ENCODE measurements at places on chromosomes 4 and X.

DNA sequence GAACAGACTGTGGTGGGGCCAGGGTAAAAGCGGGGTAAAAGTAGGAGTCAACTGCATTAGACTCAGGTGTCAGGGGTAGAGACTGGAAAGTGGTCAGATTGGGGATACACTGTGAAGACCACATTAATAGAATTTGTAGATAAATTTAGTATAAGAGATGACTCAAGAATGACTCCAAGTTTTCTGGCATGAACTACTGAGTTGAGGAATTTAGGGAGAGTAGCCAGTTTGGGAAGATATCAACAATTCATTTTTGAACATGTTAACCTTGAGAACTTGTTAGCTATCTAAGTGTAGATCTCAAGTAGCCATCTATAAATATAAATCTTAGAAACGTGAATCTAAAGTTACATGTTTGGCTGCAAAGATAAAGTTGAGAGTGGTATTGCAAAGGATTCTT is 206.9 kb upstream of the HCCS start:
- no peak for DNase-seq

DNA sequence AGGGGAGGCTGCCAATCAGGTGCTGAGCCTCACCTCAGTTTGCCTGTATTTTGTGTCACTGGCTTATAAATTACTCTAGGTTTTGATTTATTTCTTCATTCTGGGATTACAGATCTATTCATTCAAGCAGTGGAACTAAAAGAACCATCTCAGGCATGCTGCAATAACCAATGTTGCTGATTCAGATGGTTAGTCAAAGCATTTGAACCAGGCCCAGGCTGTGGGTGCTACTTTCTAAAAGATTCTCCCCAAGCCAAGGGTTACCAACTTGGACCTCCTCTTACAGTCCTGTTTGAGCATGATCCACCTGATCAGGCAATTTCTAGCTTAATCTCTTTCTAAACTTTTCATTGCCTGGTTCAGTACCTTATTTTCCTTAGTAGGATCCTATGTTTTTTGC is 67.2 kb downstream of the TMEM131L start:
- no peak for DNase-seq

DNA sequence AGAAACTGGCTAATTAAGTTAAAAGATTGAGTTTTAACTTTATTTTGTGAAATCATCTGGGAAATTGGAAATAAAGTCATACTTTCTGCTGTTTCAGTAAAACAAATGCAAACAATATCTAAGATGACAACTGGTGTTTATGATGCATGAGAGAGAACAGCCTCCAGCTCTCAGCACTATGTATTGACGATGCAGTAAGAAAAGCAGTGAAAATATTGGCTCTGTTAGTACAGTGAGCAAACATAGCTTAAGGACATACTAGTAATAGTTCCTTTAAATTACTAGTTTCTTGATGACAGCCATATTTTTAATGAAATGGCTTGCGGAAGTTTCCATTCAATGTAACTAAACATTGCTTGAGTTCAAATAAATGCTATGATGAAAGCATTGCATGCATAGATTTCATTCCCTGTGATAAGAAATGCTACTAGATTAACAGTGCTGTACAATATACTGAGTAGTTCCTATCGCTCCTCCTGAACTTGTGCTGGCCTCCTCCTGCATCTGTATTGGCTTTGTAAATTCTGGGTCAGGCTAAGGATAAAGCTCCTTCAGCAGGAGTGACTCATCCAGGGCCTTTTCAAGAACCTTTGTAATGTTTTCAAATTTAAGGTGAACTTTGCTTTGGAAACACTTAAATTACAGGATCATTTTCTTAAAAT is 11.6 kb downstream of the ARHGAP24 start:
- DNase-seq = no peak

DNA sequence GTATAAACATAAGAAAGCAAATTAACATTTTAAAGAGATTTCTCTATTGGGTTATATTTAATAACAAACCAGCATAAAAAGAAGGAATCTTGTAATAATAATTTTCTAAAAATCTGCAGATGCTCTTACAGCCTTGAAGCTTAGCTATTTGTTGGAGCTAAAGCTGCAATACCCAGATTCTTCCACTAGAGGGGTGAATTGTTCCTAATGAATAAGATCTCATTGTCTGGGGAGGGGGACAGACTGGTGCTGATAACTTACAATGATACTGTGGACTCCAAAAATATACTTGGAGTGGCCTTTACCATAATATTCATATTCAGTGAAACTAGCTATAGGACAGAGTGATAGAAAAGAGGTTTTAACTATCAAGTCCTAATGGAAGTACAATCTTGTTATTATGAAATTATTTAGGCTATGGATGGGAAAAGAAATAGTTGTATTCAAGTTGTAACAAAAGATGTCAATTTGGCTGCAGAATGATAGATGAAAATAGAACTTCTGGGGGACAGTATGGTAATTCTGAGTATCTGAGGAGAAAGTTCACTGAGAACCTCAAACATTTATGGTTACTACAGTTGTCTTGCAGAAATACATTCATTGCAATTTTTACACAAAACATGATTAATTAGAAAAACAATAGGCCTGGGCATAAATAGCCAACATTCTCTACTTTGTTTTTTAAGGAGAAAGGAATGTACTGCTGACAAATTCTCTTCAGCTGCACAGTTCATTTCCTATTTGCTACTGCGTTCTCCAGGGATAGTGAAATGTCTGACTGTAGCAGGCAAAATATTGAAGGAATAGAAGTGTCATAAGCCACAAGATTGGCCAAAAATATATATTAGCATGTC is 443.3 kb downstream of the GBA3 start:
- DNase-seq = no peak

- DNase-seq = no peak
These were observed 15.6 kb downstream of the XAGE3 start for GRCh38 chrX:52852110-52852860.

DNA sequence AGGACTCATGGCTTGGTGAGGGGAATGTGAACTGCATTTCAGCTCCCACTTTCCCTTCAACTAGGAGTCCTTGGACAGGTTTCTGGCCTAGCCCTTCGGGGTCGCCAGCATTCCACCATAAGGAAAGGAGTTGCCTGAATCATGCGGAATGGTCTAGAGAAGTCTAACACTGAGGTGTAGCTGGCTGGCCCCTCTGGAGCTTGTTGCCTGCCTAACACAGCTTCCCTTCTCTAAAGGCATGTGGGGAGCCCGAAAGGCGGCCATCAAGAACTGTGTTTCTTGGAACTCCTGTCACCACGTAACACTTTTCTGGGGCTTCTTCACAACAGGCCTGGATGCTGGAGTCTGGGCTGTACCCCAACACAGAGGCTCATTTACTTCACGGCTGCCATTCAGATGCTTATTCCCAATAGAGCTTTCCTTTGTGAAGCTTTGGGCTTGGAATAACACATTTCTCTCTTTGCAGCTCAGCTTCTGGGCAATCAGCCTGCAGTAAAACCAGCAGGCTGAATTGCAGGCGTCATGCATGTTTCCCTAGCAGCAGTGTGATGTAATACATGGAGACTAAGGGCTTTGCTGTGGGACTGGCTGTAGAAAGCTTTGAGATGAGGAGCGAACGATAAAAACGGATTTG is 5.4 kb downstream of the GABRQ start:
- DNase-seq = no peak

GRCh38 chr4:6684656-6685055 is 9.0 kb upstream of the S100P start:
- no peak for DNase-seq

DNA sequence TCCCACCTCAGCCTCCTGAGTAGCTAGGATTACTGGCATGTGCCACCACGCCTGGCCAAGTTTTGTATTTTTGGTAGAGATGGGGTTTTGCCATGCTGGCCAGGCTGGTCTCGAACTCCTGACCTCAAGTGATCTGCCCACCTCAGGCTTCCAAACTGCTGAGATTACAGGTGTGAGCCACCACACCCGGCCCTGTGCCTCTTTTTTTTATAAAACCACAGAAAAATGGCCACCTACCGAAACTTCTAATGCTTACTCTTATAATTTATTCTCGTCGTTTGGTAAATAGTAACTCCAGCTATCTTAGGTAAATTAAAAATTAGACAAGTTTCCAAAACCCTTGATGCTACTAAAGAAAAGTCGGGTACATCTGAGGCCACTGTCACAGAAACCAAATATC is 54.4 kb downstream of the IRF2 start:
- DNase-seq = no peak

DNA sequence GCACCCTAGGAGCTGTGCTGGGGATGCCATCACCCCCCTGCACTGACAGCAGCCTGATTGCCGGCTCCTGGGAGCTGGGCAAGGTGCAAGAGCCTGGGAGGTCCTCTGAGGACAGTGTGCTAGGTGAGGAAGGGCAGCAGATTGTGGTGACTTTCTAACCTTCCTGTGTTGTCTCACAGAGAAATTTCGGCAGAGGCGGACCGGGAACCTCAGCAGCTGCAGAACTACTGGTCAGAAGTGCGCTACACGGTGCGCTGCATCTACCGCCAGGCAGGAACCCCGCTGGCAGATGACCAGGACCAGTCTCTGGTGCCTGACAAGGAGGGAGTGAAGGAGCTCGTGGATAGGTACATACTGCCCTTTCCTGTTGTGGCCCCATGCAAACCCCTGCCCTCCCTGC is 89.8 kb downstream of the FAM193A start:
- no peak for DNase-seq

GRCh38 chr4:11097725-11098124 is 331.0 kb downstream of the HS3ST1 start:
- DNase-seq = no peak

DNA sequence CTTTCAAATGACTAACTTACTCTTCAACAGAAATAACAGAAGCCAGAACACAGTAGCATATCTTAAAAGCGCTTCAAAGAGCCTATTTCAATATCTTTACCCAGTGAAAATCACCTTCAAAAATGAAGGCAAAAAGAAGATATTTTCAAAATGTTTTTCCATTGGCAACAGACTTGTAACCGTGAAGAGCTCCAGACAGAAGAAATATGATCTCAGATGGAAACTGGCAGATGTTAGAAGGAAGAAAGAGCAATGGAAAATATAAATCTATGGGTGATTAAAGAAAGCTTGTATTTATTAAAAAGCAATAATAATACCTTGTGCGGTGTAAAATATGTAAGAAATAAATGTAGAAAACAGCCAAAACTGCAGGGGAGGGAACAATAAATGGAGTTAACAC is 35.7 kb downstream of the PRKG2 start:
- no peak for DNase-seq

DNA sequence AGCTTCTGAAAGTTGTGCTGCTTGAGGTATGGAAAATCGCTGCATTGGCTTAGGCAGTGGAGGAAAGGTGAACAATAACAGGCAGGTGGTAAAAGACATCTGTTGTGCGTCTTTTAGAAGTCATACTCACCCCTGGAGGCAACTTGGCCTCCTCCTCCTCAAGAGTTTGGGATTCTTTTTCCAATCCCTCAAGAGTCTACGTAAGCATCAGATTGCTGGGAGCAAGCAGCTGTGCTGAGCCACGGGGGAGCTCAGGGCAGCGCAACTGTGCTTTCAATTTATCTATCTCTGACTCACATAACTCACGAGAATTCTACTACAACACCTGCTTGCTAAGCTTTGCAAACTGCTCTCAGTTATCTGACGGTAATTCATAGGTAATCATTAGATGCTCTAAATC is 6.4 kb upstream of the RBMX2 start:
- no peak for DNase-seq

DNA sequence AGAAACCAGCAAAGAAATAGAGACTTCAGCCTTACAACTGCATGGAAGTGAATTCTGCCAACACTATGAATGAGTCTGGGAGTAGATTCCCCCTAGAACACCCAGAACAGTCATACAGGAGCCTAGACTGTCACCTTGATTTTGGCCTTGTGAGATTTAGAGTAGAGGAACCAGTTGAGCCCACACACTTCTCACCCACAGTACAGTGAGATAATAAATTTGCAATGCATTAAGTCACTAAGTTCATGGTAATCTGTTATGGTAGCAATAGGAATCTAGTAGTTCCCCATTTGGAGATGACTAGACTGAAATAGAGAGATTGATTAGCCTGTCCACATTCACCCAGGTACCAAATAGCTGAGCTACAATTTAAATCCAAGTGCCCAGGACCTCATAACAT is 59.0 kb downstream of the FAM13A start:
- DNase-seq = no peak

DNA sequence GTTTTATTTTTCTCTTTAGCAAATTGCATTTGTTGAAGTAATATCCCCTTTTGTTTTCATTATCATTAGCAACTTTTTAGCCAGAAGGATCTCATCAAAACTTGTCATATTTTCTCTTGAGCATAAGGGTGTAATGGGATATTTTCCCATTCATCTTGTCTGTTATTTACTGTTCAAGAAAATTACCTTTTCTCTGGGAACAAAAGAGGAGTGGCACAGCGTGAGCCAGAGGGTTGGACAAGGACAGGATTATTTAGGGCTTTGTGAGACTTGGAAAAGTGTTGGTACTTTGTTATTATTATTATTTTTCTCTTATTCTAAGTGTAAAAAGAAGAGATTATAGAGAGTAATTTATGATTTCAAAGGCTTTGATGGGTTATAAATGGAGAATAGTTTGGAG is 135.9 kb downstream of the PRKX start:
- no peak for DNase-seq

- no peak for DNase-seq
These were observed 15.6 kb downstream of the SRPX2 start for GRCh38 chrX:100659431-100660137.

DNA sequence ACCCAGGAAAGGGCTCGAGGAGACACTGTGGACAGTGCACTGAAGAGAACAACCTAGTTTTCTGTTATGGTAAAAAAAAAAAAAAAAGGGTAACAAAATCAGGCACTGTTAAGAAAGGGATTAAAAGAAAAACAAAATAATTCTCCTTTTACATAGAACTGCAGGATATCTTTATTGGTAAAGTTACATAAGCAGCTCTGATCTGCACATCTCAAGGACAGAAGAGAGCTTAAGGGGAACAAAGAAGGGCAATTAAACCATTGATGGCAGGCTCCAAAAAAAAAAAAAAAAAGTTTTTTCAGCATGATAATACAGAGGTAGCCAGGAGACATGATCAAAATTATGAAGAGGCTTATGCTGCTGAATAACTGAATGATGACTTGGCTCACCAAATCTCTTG is 85.0 kb downstream of the HDAC8 start:
- no peak for DNase-seq

- DNase-seq = no peak
These were observed 133.4 kb downstream of the UNC5C start for GRCh38 chr4:95415346-95415771.
